ENCODE measurements at places on chromosomes 16 and 17. TPM values are rescaled to one million over a fixed set of nuclear protein-coding genes. Genes with fewer than 3 reads are reported as not detected.

CALB2 gene
- total RNA-seq, result not detected

CCL4L2 gene
- total RNA-seq, result not detected

INCA1 gene
- not detected for total RNA-seq

SULT1A4 gene
- total RNA-seq, result 3.6 TPM

CBFA2T3 gene
- total RNA-seq, result not detected

NFE2L1 gene
- total RNA-seq, result 88.0 TPM

SEPTIN12 gene
- not detected for total RNA-seq
